Midbrain (tissue), 1 donor: ENCODE measurements at places on chromosomes 7 and 10.

DNA sequence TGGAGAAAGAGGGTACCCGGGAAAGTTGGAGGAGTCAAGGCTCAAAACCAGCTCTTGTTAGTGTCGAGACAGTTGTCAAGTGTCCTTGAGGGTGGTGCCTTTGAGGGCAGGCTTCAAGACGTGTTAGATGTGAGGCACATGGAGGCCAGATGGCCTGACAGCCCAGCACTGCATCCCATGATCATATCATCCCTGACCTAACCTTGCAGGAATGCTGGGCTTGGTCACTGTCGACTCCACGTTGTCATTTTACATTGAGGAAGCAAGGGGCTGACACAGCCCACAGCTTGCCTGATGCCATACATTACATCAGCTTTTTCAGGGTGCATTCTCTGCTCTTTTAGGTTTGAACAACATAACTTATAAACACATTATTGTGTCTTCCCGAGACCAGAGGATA is 114.1 kb downstream of the ABCA13 start:
- DNase-seq = no peak

DNA sequence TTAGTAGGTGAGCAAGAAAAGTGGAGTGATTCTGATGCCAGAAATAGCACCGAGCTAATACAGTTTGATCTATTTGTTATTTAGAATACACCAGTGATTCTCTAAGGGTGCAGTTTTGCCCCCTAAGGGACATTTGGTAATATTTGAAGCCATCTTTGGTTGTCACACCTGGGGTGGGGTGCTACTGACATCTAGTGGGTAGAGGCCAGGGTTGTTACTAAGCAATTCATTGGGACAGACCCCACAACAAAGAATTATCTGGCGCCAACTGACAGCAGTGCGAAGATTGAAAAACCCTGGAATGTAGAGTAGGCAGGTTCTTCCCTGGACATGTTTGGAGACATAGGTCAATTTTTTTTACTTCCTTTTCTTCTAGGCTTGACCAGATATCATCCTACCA is 14.6 kb downstream of the PALS2 start:
- DNase-seq = no peak

DNA sequence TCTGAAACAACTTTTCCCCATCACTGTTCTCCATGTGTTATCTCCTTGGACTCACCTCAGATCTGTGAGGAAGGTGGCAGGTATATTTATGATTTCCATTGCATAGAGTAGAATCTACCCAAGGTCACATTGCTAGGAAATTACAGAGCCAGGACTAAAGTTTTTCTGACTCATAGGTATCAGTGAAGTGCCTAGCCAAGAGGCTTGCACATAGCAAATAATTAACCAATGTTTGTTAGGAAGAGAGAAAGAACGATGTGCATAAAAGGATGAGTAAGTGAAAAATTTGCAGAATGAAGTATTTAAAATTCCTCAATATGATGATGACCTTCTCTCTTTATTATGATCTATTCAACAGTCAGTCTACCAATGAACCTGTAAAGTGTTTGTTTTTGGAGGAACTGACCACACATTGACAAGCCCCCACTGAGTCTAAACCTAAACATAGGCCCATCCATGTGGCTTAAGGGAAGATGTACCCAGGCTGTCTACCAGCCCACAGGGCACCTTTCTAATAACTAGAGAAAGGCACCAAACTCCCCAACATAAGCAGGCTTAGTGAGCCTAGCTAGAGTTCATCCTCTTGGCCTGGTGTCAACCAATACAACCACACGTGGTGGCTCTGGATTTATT is 252.9 kb upstream of the ZMIZ1 start:
- no peak for DNase-seq

DNA sequence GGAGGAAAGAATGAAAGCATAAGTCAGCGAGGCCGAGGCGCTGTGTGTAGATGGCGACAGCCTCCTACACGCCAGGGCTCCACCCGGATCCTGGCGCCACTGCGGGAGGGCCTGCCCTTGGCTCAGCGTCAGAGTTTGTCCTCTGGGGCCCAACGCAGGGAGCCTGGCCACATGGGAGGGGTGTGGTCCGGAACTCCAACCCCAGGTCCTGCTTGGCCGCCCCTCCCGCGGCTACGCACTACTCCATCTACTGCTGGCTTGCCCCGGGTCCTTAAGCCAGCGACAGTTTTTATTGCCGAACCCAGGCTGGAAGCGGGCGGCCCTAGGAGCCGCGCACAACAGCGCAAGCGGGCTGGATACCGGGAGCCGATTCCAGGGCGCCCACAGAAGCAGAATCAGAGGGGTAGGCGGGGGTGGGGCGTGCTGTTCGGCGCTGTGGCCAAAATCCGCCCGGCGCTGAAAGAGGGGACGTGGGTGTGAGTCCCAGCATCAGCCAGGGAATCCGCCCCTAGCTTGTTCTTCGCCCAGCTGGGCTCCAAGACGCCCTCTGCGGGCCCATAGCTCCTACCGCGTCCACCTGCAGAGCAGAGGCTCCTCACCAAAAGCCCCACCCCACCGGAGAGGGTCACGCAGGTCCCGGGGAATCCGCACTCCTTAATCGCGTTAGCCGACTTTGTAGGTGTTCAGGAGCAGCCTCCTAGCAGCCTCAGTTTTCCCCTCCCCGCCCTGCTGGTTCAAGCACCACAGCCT is 4.5 kb downstream of the KAZALD1 start:
- no peak for DNase-seq

DNA sequence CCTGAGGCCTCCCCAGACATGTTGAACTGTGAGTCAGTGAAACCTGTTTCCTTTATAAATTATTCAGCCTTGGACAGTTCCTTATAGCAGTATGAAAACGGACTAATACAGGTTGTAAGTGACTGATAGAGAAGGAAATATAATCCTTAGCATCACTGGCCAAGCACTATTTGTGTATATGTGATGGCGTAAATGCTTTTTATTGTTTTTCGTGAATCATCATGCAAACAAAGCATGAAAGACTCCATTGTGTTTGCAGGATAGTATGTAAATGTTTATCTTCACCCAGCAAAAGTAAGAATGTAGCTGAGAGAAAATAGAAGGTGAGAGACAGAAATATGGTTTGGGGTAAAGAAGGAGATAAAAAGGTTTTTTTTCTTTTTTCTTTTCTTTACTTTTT is 92.5 kb upstream of the LRGUK start:
- no peak for DNase-seq

DNA sequence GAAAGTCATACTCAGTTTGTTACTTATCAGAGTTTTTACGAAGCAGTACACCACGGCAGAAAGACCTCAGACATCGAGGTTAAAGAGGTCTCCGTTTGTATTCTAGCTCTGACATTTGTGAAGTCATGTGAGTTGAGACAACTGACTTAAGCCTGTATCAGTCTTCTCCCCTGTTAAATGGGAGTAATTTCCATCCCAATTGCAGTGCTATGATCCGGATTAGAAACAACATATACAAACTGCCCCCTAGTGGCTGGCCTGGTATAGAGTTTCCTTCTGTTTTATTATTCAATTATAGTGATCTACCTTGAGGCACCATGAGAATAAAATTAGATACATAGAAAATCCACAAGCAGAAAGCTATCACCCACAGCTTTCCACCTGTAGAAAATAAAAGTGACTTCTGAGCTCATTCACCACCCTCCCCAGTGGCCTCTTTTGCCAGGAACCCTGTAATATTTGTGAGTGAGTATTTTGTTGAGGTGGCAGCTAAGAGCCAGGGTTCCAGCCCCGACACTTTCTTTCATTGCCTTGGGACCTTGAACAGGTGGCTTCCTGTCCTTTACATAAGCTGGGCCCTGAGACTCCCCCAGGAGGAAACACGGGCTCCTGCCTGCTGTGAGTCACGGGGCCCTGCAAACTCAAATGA is 607.2 kb upstream of the MGMT start:
- no peak for DNase-seq

- DNase-seq = no peak
These were observed 17.8 kb downstream of the CDHR3 start for GRCh38 chr7:105980645-105981396.

GRCh38 chr7:117963264-117964197 is 90.3 kb upstream of the CTTNBP2 start:
- DNase-seq = no peak

- peak; percentile 51 for DNase-seq
These were observed 137.9 kb upstream of the MKI67 start for GRCh38 chr10:128263891-128264688.

DNA sequence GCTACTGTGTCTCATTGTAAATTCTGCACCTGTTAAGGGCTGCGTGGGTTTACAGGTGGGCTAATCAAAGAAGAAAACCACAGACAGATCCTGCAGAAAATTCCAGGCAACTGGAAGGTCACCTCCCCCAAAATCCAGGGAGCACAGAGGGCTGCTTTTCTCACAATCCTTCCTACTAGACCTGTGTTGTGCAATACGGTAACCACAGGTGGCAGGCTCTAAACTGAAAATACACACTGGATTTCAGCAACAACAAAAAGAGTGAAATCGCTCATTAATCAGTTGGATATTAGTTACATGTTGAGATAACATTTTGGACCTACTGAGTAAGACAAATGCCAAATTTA is 83.2 kb downstream of the SLC16A9 start:
- no peak for DNase-seq

DNA sequence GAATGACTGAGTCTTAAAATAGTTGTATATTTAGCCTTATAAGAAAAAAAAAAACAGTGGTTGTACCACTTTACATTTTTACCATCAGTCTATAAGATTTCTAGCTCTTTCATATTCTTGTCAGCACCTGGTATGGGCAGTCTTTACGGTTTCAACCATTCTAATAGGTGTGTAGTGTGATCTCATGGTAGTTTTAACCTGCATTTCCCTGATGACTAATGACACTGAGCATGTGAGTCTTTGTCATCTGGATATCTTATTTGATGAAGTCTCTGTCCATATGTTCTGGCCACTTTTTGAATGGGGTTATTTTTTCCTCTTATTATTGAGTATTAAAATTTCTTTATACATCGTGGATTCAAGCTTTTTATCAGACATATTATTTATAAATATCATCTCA is 365.3 kb upstream of the IGFBP3 start:
- DNase-seq = no peak
